Stimulated activated CD8-positive, alpha-beta memory T cell treated with anti-CD3 and anti-CD28 coated beads, Interleukin-15, amount 100 ng/mL, for 4 hours (primary cell): ENCODE measurements at places on chromosomes 5 and 9.

DNA sequence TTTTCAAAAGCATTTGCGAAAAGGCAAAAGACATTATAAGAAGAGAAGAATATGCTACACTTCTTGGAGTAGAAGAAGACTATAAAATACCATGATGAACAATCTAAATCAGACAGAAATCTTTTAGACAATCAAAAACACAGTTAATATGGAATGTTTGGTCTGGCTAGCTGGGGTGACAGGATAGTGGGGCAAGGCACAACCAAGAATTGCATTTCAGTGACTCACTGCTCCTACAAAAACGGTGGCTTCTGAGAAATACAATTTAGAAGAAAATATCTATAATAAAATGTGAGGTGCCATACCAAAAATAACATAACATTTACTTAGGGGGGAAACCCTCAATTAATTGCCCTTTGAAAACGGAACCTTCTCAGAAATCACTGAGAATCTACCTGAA, 363.4 kb downstream of the NPR3 start:
- no peak for DNase-seq

GRCh38 chr9:13898957-13899356, 415.0 kb downstream of the NFIB start:
- no peak for DNase-seq

GRCh38 chr5:133453831-133454230, 158.5 kb downstream of the FSTL4 start:
- no peak for DNase-seq

DNA sequence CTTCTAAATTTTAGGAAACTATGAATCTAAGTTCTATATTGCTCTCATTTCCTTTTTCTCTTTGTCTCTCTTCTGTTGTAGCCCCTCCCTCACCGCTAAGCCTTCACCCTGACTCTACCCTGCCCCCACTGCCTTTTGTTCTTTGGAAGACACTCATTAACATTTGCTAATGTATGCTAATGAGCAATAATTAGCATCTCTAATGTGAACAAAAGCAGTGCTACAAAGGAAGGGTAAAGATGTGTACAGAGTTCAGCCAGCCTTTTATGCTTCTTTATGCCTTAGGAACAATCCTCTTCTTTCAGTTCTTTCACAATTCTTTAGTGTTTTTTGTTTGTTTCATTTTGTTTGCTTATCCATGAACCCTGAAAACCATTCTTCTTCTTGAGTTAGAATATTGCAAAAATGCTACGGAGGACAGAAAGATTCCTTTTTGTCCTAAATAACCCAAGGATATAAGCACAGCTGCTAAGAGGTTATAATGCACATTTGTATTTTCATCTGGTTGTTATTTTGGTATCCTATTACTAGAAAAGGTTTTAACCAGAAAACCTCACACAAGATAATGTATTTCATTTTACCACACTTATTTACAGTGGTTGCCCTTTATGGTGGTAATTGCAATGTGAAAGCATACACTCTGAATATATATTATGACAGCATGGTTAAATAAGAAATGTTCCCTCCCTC, 159.3 kb downstream of the TMC1 start:
- DNase-seq, result no peak

- no peak for DNase-seq
Observed at GRCh38 chr5:167843881-167844572, 447.4 kb upstream of the WWC1 start.

DNA sequence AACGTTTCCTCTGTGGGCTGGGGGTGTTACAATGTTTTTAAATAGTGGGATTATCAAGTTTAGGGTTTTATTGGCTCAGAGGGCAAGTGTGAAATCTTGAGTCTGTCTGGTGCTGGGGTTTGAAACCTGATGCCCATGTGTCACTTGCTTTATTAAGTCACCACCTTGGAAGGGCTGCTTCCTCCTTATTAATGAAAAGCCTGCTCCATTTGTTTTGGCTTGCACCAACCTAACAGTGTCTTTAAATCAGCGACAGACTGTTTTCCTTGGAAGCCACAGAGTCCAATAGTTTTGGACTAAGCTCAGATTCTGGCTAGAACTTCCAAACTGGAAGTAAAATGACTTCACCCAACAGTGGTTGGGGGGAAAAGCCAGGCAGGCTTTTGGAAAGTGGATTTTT, 10.7 kb upstream of the PALM2AKAP2 start:
- no peak for DNase-seq

- no peak for DNase-seq
Observed at GRCh38 chr5:146965761-146966659, 87.5 kb upstream of the PPP2R2B start.

GRCh38 chr9:132997591-132997990, 19.1 kb downstream of the GFI1B start:
- no peak for DNase-seq

DNA sequence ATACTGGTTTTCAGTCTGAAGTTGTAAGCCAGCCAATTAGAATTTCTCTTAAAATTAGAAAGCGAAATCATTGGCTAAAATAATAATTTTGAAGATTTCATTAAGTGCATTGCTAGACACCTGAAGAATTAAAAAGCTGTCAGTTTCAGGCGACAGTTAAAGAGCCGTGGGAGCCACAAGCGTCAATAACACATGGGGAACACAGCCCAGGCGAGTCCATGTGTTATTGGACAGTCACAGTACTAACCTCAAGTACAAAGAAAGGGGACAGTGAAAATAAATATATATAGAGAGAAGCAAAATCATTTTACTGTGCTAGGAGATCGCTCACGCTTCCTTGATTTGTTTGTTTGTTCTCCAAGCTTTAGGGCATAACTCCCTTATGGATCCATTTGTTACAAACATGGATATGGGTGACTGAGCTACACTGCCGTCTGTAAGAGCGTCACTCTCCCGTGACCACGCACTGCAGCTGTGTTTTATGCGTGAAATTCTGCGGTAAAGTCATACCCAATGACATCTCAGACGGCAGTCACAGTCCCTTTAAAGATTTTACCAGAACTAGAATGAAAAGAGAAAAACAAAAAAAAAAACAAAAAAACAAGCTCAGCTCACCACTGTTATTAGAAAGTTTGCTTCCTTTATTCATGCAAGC, 83.2 kb downstream of the USP20 start:
- no peak for DNase-seq

GRCh38 chr5:74424162-74424868, 216.2 kb downstream of the ENC1 start:
- no peak for DNase-seq

- DNase-seq, result no peak
Observed at GRCh38 chr5:167392240-167392639, 899.2 kb upstream of the WWC1 start.

- DNase-seq, result no peak
Observed at GRCh38 chr5:139952574-139952973, 90.5 kb downstream of the NRG2 start.

DNA sequence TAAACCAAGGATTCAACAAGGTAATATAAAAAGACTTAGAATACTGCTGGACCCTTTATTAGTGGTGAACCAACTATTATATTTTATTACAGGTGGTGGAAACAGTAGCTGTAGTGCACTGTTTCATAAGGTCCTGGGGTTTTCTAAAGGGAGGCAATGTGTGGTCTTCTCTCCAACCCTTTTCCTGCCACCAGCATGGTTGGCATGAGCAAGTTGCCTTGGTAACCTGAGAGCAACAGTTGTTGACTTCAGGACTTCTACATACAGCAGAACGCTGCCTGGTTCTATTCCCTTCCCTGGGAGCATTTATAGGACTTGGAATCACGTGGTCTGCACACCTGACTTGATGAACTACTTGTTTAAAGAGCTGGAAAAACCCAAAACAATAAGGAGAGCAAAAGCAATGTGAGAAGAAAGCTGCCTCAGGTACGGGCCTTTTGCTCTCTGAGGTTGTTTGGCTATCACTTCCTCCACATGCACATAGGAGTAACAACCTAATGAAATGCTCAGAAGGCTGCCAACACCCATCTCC, 81.1 kb upstream of the RAI14 start:
- no peak for DNase-seq

GRCh38 chr9:129759319-129759718, 6.5 kb upstream of the PTGES start:
- no peak for DNase-seq

DNA sequence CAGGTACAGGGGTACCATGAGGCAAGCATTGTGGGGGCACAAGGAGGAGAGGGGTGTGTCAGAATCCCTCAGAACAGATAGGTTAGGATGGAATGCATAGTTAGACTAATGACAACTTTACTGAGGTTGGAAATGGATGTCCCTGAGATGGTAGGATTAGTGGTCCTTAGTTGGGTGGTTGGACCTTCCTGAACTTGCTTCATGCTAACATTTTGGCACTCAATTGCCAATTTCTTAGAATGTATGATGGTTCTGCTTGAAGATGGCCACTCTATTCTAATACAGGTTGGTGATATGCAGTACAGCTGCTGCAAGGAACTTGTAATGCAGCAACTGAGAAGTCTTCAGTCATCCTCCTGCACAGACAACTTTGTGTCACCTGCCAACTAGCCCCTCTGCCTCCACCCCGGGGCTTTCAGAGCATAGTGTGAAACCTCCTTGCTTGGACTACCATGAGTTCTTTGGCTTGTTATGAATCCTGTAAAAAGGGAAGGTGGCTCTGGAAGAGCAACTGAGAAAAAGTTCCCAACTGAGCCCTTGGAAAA, 5.4 kb downstream of the CCNI2 start:
- DNase-seq, result no peak
